ENCODE measurements at places on chromosomes 7 and 10. TPM values are rescaled to one million over a fixed set of nuclear protein-coding genes. Genes with fewer than 3 reads are reported as not detected.

STAMBPL1 gene
- total RNA-seq: 2.0 TPM

TBATA gene
- total RNA-seq: not detected

DNA sequence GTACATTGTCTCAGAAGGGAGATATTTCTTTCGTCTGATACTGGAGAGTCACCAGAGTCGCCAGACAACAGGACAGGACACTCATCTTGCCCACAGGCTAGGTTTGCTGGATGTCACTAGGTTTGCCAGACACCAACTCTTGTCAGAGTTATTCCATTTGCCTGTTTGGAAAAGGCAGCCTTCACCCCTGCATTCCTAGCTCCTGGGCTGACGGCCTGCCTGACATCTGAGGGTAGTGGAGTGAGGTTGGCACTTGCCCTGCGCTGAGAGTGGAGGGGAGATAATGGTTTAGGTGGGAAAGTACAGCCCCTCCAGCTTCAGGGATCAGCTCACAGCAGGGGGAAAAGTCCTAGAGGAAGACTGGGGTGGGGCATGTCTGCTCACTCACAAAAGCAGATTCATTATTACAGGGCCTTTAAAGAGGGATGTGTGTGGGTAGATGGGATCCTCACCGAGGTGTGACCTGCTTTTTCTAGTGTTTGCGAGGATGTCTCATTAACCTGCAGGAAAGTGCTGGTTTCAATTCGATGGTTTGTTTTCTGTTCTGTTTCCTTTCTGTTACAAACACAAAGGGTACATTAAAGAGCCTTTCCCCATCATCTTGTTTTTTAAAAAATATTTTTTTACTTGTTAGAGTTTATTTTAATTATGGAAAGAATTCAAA lies 79.3 kb upstream of the TNS3 start:
- DNase-seq: no peak

DNA sequence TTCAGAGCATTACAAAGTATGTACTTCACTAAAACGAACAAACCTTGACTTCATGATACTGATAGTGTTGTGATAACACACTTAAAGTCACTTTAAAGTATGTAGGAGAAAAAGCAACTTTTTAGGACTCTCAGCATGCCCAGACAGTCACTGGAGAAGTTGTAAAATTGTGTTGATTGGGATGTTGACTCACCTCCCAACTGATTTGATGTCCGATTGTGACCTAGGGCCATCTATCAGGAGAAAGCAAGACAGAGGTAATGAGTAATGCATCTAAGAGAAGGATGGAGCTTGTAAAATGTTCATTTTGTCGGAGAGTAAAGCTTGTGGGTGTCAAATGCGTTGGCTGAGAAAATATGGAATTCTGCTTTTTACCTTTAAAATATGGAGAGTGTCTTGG lies 135.4 kb upstream of the SEMA3D start:
- DNase-seq: no peak

DNA sequence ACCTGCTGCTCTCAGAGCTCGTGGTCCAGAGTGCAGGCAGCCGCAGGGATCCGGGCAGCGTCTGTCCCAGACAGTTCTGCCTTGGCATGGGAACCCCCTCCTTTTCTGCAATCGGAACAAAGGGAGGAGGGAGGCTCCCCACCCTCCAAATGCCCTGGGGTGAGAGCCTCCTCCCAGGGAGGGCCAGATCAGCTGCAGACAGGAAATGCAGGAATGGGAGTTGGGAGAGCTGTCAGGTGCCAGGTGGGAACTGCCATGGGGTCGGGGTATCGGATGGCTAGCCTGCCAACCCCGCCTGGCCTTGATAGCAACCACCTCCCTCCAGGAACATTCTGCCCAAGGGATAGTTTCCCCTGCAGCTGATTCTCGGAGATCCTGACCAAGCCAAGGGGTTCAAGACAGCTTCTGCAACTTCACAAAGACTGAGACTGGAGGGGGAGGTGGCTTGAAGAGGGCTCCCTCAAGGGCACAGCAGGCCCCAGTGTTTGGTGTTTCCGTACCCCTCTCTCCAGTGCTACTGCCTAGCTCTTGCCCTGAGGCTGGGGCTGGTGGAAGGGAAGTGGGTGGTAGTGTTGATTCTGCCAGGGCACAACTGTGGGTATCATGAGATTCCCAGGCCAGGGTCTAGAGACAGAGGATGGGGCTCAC lies at the start of gene CALML5:
Gene CALML5 (minus strand): TSS at position 78 of the 648 bp plus-strand sequence. CDS start 132 bp downstream, outside the sequence.
- DNase-seq: no peak

Data from Right ventricle myocardium inferior (tissue), 1 donor.